Left ventricle myocardium superior (tissue), 1 donor: ENCODE measurements at places on chromosomes 7 and 10. TPM values are rescaled to one million over a fixed set of nuclear protein-coding genes. Genes with fewer than 3 reads are reported as not detected.

GATA3 gene
- total RNA-seq: 1.1 TPM

ZNF365 gene
- not detected for total RNA-seq

ZNF488 gene
- total RNA-seq: not detected

ZNF655 gene
- total RNA-seq: 30.0 TPM

DNA sequence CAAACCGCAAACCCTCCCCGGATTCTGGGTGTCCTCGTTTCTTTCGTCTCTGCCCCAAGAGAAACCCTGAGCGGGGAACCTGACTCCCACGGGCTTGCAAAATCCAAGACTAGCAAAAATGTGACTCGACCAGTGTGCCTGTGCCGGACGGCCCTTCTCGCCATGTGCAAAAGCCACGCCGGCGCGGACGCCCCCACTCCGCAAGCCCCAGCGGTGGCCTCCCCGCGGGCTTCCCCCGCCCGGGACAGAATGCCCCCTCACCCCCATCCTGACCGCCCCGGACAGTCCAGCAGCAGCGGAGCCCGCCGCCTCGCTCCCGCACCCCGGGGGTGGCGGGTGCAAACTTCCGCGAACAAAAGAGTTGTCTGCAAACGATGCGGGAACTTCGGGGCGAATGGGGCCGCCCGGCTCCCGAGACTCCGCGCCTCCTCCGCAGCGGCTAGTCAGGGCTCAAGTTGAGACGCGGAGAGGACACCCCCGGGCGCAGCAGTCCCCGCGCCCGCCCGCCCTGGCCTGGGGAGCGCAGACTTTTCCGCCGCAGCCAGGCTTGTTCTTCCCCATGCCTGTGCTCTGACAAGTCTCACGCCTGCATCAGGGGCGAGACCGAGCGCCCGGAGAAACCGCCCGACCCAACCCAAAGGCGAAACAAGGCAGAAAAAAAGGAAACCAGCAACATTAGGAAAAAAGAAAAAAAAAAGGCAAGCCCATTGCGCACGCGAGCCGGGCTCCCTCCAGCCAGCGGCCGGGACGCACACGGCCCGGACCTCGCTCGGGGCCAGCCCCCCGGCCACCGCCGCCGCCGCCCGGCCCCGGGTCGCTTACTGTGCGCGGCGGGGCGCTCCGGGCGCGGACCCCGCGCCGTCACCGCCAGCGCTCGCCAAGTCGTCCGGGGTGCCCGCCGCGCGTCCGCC is 732 bp downstream of the FAM53B start:
- DNase-seq: peak; percentile 69

DNA sequence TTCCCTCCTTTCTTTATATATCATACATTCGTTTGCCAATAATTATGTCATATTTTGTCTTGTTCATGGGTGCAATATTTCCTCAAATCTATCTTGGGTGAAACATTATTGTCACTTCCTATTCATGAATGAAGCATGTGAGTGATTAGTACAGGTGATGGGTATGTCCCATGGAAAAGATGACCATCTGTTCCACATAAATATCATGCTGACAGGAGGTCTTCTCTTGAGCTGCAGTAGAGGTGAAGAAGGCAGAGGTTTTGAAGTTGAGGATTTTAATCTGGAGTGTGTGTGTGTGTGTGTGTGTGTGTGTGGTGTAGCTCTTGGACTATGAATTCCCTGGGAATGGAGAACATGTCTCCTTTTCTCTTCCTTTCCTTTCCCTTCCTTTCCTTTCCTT is 350.5 kb upstream of the CHRM2 start:
- DNase-seq: no peak

GRCh38 chr7:150476285-150476684 is 25.9 kb downstream of the GIMAP8 start:
- no peak for DNase-seq

- no peak for DNase-seq
Observed at GRCh38 chr10:132647424-132647823, 109.8 kb downstream of the INPP5A start.

DNA sequence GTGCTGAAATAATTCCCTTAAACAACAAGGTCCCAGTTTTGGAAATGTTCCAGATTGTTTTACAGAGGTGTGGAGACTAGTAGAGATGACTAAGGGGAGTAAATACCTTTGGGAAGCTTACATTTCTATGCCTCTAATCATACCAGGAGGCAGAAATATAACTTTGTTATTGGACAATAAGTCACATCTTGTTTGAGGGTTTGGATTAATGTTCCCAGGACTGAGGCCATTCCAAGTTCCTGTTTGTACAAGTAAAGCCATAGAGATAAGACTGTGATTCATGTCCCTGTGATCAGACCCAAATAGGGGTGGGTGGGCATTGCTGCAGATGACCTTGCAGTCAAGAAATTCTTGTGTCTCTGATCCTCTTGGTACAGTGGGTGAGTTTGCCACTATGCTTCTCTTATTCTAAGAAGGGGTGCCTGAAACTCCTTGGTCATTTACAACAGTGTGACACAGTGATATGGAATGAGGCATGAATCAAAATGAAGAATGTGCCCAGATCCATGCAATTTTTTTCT is 508.3 kb downstream of the SORCS3 start:
- DNase-seq: no peak

DNA sequence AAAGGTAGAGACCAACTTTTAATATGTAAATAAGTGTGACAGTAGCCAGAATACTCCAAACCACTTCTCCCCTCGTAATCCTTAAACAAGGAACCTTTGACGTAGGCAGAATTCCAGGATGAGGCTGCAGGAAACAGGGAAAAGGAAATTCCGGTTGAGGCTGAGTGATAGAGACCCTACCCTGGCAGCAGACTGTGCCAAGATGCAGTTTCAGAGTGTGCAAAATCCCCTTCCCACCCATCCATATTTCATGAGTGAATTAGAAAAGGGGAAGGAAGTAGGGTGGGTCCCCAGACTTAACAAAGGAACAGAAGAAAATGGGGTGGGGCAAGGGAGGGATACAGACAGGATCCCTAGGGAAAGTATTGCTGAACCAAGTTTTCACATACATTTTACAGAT is 143.0 kb downstream of the RAPGEF5 start:
- DNase-seq: no peak

DNA sequence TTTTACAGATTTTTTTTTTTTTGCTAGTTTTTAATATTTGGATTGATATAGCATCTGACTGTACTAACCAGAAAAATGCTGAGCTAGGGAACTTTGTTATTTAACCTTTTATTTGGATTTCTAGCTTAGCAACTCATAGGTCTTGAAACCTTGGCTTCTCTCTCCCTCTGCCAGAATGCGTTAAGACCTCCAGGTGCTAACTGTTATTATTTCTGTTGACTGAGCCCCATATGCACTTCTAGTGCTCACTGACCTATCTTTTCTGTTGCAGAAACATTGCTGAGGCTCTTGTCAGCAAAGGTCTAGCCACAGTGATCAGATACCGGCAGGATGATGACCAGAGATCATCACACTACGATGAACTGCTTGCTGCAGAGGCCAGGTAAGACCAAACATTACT is 143.6 kb downstream of the LRRC4 start:
- no peak for DNase-seq

DNA sequence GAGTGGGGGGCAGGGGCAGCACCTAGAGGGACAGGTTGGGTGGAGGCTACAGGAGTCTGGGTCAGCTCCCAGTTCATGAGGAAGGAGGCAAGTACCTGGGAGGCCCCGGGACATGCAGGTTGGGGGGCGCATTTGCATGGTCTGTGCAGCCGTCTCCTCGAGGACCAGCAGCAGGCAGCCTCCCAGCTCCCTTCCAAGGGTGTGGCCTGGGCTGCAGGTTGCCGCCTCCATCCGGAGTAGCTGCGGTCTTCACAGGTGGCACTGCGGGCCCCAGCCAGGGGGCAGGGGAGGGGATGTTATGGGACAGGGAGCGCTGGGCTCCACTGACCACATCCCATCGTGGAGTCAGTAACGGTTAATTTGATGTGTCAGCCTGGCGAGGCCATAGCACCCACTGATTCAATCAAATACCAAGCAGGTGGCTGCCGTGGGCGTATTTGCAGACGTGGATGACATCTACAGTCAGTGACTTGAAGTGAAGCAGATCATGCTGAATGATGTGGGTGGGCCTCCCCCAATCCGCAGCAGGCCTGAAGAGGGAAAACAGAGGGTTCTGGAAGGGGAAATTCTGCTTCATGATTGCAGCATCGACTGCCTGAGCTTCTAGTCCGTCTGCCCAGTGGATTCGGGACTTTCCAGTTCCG is 81.6 kb downstream of the PRKAG2 start:
- no peak for DNase-seq

DNA sequence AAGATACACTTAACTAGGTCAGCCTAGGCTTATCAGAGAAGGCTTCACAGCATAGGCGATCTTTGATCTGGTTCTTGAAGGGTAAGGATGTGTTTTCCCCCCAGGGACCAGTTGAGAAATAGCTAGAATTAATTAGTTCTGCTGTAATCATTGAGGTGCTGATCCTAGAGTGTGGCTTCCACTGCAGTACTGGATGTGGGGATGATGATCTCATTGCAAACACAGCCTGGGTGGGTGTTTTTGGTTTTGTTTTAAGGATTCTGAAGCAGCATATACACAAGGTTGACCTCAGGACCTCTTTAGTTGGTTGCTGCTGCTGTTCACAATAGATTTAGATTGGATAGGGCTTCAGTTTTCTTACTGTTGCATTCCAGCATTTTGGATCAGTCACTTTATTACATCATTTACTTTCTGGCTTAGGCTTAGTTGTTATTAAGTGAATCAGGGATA is 159.7 kb downstream of the AUTS2 start:
- DNase-seq: no peak

DNA sequence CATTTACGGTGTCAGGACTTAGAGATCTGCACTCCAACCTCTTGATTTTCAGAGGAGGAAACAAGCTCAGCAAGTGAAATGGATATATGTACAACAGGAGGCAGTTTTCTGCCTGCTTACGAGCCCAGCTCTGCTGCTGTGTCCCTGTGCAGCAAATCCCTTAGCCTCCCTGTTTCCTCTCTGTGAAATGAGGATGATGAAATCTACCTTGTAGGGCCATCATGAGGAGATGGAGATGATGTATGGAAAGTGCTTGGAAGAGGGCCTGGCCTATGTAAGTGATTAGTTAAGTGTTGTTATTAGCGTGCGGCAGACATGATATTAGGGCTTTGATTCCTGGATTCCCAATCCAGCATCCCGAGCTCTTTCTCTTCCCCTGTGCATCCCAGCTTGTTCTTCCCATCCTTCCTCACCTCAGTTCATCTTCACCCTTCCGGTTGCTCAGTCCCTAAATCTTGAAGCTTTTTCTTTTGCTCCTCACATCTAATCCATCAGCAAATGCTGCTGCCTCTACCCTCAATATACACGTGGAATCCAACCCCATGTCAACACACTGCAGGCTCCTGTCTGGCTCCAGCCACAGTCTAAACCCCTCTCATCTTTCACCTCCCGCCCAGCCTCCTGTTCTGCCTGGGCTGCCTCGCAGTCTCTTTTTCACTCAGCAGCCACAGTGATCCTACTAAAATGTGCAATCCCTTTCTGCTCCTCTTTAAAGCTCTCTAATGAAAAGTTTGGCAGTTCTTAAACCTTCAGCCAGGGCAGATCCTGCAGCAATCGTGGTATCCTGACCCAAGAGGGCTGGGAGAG is 113.8 kb downstream of the MARCHF5 start:
- no peak for DNase-seq

DNA sequence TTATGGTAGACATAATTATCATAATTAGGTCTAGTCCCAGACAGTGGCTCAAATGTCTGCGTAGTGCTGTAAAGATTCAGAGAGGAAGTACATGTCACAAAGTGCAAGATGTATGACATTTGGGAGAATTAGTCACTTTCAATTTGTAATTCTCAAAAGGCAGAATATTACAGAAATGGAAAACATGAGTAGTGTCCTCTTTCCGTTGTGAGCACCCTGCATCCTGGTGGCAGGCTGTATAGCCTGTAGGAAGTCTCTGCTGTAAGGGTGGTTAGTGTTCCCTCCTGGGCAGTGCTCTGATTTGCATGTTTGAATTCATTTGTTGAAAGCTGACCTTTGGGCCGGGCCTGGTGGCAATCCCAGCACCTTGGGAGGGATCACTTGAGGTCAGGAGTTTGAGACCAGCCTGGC is 17.0 kb downstream of the CDK14 start:
- DNase-seq: no peak

GRCh38 chr7:55438085-55438756 is 73.1 kb downstream of the LANCL2 start:
- no peak for DNase-seq

- no peak for DNase-seq
Observed at GRCh38 chr7:102322202-102322715, 34.0 kb downstream of the SPDYE6 start.

DNA sequence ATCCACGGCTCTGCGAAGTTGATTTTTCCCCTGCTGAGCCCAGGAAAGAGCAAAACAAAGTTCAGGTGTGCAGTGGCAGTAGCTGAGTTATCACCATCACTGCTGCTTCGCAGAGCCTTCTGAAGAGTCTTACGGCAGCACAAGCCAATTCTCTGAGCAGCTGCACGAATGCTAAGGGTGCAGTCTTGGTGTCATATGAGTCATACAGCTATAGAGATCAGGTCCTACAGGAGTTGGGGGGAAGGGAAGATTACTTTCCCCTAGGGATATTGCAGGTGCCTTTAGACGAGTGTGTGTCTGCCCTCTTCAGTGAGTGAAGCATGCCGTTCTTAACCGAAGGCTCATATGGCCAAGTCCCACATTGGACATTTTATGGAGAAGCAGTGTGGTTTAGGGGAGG is 227.8 kb downstream of the CELF2 start:
- no peak for DNase-seq

- no peak for DNase-seq
Observed at GRCh38 chr7:30434140-30434799, 44.3 kb downstream of the NOD1 start.

GRCh38 chr10:63719226-63719856 is 198.1 kb downstream of the REEP3 start:
- no peak for DNase-seq

GRCh38 chr10:113565364-113565763 is 12.5 kb downstream of the HABP2 start:
- no peak for DNase-seq

GRCh38 chr10:91172348-91172747 is 48.1 kb upstream of the PCGF5 start:
- DNase-seq: no peak

DNA sequence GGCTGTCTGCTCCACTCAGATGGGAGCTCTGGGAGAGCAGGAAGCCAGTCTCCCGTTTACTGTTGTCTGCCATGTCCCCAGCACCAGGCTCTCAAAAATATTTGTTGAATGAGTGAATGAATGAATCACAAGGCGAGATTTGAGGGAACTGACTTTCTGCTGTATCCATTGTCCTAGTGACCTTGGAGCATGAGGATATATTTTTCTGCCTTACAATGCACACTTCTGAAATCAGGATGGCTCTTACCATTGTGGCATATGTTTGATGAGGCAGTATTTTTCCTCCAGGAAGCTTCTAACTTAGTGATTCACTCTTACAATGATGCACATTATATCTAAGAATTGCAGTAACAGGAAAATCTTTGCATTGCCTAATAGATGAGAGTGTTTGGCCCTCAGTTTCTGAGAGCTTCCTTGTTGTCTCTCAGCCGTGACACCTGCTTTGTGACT is 136.4 kb downstream of the RPS24 start:
- no peak for DNase-seq

DNA sequence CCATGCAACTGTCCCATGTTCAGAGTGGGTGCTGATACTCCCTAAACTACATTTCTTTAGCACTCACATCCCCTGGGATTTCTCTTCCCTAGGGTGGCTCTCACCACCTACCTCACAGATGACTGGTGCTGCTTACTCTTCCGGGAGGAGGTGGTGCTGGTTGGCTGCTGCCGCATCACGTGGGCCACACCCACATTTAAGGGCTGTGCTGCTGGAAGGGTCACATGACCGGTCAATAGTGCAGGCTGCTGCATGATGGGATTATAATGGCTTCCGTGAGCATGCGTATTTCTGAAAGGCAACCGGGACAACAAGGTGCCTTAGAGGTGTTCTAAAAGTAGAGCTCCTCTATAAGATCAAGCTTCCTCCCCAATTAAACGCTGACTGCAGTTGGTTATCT is 76.8 kb downstream of the CLEC2L start:
- DNase-seq: no peak
